ENCODE measurements at places on chromosomes 4 and X. TPM values are rescaled to one million over a fixed set of nuclear protein-coding genes. Genes with fewer than 3 reads are reported as not detected.

GRCh38 chr4:40149960-40150385 lies 46.9 kb upstream of the RHOH start:
- peak; percentile 82 for DNase-seq

- no peak for DNase-seq
These were observed 41.5 kb downstream of the BTC start for GRCh38 chr4:74752798-74753197.

- no peak for DNase-seq
These were observed 466.1 kb downstream of the ADGRL3 start for GRCh38 chr4:61666244-61666643.

- no peak for DNase-seq
These were observed 16.7 kb downstream of the PAGE4 start for GRCh38 chrX:49845701-49846403.

DNA sequence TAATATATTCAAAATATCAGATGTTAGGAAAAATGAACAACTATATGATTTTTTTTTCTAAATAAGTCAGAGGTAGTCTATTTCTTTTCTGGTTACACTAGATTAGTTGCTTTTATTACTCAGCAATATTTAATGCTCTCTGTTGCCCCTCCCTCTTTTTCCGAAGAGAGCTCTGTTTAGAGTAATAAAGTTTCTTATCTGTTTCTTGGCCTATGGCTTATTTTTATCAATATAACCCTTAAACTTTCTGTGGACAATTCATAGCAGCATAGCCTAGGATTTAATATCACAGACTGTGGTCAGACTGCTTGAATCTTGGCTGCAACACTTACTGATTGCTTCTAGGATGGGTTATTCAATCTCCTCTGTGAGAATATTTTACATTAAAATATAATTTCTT lies 2315.4 kb upstream of the AGA start:
- no peak for DNase-seq

The CCDC120 gene
- total RNA-seq = not detected

The PCSK1N gene
- 1.8 TPM for total RNA-seq

The ANK2 gene
- 16.2 TPM for total RNA-seq

The DGAT2L6 gene
- not detected for total RNA-seq

Measured in LHCN-M2 (cell line).